Left ventricle myocardium inferior (tissue), 1 donor: ENCODE measurements at places on chromosomes 6 and 20. TPM values are rescaled to one million over a fixed set of nuclear protein-coding genes. Genes with fewer than 3 reads are reported as not detected.

DNA sequence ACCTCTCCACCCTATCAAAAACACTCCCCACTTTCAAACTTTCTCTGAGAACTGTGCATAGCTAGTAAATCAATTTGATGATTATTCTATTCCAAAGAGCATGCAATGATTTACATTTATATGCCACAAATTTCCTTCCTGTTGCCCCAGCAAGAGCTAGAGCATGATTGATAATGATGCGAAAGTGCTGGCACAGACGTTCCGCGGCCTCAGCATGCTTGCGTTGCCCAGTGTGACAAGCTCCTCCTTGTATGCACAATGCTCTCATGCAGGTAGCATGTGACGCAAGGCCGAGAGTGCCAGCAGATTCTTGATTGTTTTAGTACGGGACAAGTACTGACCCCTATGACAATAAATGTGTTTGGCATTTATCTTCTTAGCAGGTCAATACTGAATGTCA, 696.3 kb upstream of the SLC35B3 start:
- H3K27ac ChIP-seq, result no peak overlapping the region

LHFPL5 gene
- not detected for total RNA-seq

- no peaks in the 10 kb centered on the region for H3K27me3 ChIP-seq
- peak within 1 kb of the TSS; percentile 96 for H3K4me3 ChIP-seq
- H3K27ac ChIP-seq, result peak within 1 kb of the TSS; percentile 96
- peaks cover 71% of the 10 kb centered on the region for H3K4me1 ChIP-seq
- peaks cover 9% of the 10 kb centered on the region for H3K36me3 ChIP-seq
These were observed at the start of gene OSER1 for GRCh38 chr20:44210406-44211176. OSER1 (minus strand) TSS chr20:44210771; CDS start chr20:44206957, 3,814 bp downstream.

DNA sequence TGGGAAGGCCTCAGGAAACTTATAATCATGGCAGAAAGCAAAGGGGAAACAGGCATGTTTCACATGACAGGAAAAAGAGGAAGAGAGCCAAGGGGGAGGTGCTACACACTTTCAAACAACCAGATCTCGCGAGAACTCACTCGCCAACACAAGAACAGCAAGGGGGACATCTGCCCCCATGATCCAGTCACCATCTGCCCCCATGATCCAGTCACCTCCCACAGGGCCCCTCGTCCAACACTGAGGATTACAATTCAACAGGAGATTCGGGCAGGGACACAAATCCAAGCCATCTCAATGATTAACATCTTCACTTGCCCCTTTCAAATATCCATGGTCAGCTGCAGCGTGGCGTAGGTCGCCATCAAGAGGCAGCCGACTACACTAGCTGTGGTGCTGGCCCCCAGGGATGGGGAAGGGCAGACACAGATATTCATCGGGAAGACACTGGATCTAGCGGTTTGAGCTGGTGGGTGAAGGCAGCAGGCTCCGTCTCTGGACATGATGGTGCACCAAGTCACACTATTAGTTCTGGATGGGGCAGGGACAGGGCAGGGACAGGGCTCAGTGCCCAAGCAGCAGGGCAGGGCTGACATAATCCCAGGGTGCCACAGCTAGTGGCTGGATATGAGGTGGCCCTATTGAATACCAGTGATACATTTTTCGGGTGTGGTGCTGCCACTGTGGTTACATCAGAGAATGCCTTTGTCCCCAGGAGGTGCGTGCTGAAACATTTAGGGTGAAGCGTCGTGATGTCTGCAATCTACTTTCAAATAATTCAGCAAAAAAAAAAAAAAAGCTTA, 31.6 kb downstream of the TUBB2B start:
- no peak for DNase-seq
- peaks cover 9% of the 10 kb centered on the region for H3K4me1 ChIP-seq
- H3K4me3 ChIP-seq, result no peak overlapping the region
- H3K36me3 ChIP-seq, result no peaks in the 10 kb centered on the region

THBS2 gene
- total RNA-seq, result 6.9 TPM

RAMACL gene
- total RNA-seq, result 0.77 TPM
